ENCODE measurements at places on chromosomes 5 and 9.
A peak's percentile ranks its signal among the peaks of the same experiment; 100 is the strongest.

GRCh38 chr5:53508125-53508524 lies 27.7 kb downstream of the FST start:
- DNase-seq: no peak

DNA sequence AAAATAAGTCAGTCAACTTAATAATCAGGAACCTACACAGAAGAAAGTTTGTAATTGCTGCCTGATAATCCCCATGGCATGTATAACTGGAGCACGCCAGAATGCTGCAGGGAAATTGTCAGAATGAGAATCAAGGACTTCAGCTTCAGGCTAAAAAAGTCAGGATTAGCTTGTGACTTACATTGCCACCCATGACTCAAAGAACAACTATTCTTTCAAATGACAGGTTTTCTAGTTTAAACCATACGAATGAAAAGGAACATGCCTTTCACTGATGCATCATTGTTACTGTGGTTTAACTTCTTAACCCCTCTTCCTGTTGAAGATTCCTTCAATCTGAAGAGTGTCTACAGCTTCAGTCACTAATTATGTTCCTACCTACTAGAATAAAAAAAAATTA lies 112.4 kb downstream of the ISL1 start:
- DNase-seq: peak; percentile 81

GRCh38 chr5:157109744-157110143 lies 900 bp upstream of the HAVCR2 start:
- no peak for DNase-seq

DNA sequence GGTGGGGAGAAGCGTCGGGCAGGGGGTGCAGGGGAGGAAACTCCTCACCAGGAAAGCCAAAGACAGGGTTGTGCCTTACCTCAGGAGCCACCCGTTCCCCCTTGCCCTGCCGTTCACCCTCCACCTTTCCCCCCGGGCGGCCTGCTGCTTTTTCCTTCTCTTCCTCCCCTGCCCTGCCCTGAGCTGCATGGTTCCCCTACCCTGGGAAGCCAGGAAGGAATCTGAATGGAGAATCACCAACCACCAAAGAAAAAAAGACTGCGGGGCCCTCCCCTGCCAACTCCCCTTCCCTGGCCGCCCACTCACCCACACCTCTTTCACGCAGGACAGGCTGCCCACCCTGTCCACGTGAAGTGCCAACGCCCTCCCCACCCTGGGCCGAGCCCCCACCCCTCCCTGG lies 820 bp upstream of the NFX1 start:
- no peak for DNase-seq

DNA sequence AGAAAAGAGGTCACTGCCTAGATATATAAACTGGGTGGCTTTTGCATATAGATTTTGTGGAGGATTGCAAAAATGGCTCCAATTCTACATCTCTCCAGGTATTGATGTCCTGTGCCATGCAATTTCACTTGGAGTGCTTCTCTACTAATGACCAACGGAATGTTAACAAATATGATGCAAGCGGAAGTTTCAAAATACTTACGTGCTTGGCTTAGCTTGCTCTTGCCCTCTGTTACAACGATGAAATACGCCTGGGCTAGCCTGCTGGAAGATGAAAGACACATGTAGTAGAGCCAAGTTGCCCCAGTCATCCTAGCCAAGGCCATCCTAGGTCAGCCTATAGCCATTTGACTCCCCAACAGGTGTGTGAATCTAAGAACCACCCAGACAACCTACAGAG lies 3.6 kb upstream of the POC5 start:
- no peak for DNase-seq

GRCh38 chr9:136133959-136134484 lies 15.3 kb upstream of the TMEM250 start:
- no peak for DNase-seq

- DNase-seq: no peak
These were observed 123.2 kb downstream of the DCP2 start for GRCh38 chr5:113099822-113100221.
